ENCODE measurements at places on chromosomes 7 and 10.

- no peak for DNase-seq
These were observed 701.3 kb downstream of the TNS3 start for GRCh38 chr7:46880508-46881196.

- DNase-seq: no peak
These were observed 217.3 kb downstream of the ZEB1 start for GRCh38 chr10:31536302-31536701.

DNA sequence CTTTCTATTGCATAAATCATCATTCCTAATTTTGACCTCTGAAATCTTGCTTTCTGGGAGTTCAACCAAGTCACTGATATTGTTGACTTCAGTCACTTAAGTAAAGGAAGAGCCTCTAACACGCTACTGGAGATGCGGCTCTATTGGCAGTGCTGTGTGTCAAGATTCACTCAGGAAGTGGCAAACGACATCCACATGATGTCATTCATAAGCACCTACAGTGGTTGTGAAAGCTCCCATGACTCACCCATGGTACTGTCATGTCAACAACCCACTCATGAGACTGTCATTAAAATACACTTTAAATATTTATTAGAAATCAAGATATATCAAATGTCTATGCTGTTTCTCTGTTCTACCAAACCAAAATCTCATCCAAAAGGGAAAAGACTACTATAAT is 52.5 kb upstream of the LHFPL3 start:
- no peak for DNase-seq

GRCh38 chr7:1662101-1662500 is 8.0 kb upstream of the ELFN1 start:
- DNase-seq: no peak

GRCh38 chr7:1318661-1319060 is 86.0 kb downstream of the UNCX start:
- no peak for DNase-seq

DNA sequence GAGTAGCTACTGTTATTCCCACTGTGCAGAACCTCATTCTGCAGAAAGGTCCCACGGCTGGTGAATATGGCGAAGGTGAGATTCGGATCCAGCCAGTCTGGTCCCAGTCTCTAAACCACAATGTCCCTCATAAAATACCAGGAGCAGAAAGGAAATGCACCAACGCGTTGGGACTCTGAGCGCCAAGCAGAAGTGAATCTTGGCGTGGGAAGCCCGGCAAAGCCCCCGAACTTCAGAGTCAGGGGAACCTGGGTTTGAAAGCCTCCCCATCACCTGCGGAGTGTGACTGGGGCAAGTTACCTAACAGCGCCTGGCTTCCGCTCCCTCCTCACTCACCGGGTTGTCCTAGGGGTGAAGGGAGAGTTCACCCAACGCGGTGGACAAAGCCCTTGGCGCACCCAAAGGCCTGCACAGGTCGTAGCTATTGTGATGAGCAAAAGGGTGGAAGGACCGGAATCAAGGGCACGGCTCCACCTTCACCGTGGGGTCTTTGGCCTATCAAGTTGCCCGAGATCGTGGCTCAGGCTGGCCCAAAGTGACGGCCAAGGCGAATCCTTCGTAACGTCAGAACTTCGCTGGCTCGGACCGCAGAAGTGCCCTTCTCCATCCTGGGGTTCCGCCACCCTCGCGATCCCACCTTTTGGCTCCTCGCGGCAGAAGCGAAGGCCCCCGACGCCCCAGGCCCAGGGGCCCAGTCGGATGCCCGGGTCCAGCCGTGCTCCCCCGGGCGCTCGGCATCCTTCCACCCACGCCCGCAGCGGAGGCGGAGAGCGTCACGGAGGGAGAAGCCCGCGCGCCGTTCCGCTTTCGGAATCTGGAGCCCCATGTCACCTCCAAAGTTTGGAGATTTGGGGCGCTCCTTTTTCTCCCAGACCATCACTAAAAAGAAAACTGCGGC is 811 bp downstream of the RGS10 start:
- DNase-seq: no peak

Measured in pulmonary artery endothelial cell (primary cell).